ENCODE measurements at places on chromosomes 5 and 9. TPM values are rescaled to one million over a fixed set of nuclear protein-coding genes. Genes with fewer than 3 reads are reported as not detected.

Gene TMEM232
- total RNA-seq, result 4.1 TPM

Gene IRX1
- not detected for total RNA-seq

Gene SNX24
- 18.2 TPM for total RNA-seq

Gene SLC6A19
- total RNA-seq, result 179 TPM

Gene FXN
- total RNA-seq, result 10.3 TPM

Gene BTNL3
- 0.09 TPM for total RNA-seq

GRCh38 chr9:104911032-104911607, 16.8 kb downstream of the ABCA1 start:
- DNase-seq, result no peak

- no peak for DNase-seq
Measured at GRCh38 chr5:132027027-132027426, 15.6 kb upstream of the ACSL6 start.

DNA sequence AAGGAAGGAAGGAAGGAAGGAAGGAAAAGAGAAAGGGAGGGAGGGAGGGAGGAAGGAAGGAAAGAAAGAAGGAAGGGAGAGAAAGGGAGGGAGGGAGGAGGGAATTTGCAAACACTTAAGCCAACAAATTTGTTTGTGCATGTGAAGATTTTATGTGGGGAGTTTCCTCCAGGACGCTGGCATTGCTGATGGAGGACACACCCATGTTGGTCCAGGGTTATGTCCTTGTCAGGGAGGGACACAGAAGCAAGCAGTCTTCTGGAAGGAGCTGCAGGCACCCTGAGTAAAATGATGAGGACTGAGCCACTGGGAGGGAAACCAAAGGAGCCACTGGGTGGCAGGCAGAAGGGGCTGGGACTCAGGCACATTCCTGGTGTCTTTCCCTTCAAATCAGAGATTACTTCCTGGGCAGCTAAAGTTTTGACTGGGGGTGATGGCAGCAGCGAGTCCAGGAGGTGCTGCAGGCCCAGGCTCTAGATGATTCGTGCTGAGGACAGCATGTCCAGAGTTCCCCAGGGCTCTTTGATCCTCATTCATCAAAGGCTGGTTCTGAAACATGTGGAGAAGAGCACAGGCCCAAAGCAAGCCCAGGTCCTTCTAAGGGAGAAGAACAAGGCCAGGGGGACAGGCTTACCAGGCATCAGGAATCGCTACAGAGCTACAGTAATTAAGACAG, 109.2 kb downstream of the PAX5 start:
- no peak for DNase-seq

GRCh38 chr9:110104261-110104809, 103.6 kb downstream of the C9orf152 start:
- no peak for DNase-seq

DNA sequence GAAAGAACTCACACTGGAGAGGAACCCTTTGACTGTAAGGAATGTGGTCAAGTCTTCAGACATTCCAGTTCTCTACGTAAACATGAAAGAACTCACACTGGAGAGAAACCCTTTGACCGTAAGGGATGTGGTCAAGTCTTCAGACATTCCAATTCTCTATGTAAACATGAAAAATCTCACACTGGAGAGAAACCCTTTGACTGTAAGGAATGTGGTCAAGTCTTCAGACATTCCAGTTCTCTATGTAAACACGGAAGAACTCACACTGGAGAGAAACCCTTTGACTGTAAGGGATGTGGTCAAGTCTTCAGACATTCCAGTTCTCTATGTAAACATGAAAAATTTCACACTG, 32.6 kb downstream of the MAPK9 start:
- no peak for DNase-seq

DNA sequence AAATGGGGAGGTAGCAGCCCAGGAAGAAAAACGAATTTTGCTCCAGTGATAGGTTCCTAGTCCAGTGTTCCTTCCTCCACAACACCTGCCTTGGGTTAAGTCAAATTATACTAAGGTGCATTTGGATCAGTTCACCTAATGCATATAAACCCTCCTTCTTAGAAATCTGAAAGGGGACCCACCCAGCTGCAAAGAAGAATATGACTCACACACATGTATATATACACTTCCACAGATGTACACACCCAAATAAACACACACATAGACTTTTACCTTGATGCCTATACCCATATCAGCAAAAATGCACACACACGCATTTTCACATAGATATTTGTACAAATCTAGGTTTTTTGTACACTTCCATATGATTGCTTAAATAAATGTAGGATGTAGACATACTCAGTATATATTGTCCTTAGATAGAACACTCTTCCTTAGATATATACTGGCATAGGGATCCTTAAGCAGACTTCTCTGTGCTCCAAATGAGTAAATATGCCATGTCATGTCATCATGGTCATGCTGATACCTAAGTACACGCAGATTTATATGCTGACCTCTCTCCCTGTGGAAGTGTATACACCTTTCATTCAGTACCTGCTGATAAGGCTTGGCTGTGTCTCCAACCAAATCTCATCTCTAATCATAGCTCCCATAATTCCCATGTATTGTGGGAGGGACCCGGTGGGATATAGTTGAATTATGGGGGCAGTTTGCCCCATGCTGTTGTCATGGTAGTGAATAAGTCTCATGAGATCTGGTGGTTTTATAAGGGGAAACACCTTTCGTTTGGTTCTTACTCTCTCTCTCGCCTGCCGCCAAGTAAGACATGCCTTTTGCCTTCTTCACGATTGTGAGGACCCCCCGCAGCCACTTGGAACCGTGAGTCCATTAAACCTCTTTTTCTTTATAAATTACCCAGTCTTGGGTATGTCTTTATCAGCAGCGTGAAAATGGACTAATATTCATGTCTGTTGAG, 10.2 kb downstream of the ADRB2 start:
- no peak for DNase-seq

DNA sequence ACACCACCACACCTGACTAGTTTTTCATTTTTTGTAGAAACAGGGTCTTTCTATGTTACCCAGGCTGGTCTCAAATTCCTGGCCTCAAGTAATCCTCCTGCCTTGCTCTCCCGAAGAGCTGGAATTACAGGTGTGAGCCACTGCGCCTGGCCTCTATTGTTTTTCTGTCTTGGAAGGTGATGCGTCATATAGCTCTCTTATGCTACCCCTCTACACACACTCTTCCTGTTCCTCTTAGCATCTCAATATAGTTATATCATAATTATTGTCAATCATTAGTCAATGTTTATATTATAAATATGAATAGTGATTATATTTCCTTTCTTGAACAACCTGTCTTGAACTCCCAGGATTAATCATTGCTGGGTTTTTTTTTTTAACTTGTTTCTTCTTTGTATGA, 7.3 kb downstream of the PKD2L2 start:
- DNase-seq, result peak; percentile 37

DNA sequence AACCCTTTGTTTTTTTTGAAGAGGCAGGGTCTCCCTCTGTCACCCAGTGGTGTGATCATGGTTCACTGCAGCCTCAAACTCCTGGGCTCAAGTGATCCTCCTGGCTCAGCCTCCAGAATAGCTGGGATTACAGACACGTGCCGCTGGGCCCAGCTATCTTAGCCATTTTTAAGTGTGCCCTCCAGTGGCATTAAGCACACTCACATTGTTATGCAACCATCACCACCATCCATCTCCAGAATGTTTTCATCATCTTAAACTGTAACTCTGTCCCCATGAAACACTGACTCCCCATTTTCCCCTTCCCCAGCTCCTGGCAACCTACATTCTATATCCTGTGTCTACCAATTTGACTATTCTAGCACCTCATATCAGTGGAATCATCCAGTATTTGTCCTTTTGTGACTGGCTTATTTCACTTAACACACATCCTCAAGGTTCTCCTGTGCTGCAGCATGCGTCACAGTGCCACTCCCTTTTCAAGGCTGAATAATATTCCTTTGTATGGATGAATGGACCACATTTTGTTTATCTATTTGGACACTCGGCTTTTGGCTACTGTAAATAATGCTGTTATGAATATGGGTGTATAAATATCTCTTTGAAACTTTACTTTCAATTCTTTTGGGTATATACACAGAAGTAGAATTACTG, 12.5 kb upstream of the RAPGEF1 start:
- no peak for DNase-seq
